ENCODE measurements at places on chromosomes 12 and 14.

DNA sequence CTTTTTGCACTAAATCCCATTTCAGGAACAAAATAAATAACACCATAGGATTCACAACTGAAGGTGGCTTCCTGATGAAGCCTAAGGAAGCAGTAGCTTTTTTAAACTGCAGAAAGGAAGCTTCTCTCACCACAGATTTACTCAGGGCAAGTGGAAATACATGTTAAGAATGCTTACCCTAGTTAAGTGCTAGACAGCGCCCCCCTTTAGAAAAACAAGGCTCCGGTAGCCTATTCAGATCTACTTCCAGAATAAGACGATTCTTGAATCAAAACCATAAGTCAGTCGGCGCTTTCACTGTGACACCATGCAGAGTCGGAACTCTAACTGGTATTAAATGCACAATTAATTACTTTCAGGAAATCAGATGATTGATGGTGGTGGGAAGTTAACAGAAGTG lies 41.9 kb downstream of the E2F7 start:
- DNase-seq = no peak

- DNase-seq = no peak
Observed at GRCh38 chr12:98229540-98229924, 285.9 kb upstream of the TMPO start.

GRCh38 chr12:1720494-1720893 lies 29.6 kb downstream of the ADIPOR2 start:
- no peak for DNase-seq

GRCh38 chr12:39490500-39491282 lies 47.8 kb upstream of the KIF21A start:
- no peak for DNase-seq

- no peak for DNase-seq
Observed at GRCh38 chr12:119446459-119446858, 111.9 kb downstream of the CCDC60 start.

DNA sequence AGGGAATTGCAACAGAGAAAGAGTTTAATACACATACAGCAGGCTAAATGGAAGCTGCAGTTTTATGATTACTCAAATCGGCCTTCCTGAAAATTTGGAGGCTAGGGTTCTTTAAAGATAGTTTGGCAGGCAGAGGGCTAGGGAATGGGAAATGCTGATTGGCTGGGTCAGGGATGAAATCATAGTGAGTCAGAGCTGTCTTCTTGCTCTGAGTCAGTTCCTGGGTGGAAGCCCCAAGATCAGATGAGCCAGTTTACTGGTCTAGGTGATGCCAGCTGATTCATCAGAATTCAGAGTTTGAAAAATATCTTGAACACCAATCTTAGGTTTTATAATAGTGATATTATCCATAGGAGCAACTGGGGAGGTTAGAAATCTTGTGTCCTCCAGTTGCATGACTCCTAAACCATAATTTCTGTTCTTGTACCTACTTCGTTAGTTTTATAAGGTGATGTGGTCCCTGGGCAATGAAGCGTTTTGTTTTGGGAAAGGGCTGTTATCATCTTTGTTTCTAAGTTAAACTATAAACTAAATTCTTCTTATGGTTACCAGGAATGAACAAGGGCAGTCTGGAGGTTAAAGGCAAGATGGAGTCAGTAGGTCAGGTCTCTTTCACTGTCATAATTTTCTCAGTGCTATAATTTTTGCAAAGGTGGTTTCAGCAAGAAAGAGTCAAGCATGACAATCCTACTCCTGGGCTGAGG lies 257.8 kb upstream of the CCDC196 start:
- no peak for DNase-seq

GRCh38 chr12:6827437-6827911 lies 733 bp upstream of the P3H3 start:
- no peak for DNase-seq

DNA sequence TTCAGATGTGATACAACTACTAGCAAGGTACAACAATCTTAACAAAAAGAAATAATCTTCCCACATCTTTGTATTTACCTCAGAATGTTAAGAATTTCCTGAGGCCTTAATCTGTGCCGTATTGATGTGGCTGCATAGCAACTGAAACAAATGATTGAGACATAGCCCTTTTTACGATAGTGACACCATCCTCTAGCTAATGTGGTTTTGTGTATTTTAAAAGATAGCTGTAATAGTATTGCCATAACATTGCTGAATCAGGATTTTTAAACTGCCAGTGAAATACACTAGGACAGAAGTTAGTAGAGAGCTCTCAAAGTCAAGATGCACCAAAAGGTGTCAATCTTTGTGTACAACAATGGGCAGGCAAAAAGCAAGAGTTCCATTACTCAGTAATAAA lies 11.9 kb downstream of the NPAS3 start:
- DNase-seq = no peak

- no peak for DNase-seq
Observed at GRCh38 chr12:46603776-46604456, 221.9 kb downstream of the SLC38A4 start.

DNA sequence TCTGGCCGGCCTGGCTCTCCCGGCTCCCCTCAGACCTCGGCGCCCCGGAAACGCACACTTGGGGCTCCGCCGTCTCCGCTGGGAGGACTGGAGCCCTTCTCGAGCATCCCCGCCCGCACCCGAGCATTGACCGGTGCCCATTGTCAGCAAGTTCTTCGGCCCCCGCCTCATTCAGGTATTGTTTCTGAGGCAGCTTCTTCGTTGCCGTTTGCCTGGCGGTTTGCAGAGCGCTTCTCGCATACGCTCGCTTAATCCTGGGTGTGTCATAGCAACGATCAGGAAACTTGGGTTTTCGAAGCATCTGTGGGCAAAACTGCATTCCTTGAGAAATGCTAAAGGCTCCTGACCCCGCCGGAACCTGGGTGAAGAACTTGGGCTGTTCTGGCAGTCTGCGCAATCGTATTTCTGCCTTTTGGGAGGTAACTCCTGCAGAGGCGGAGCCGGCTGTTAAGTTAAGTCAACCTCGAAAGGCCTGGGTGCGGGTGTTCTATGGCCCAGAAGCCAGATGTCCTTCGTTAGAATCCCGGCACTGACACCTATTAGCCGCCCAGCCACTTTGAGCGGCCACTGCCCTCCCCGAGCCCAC lies 518 bp downstream of the GSKIP start:
- DNase-seq = no peak

- DNase-seq = no peak
Observed at GRCh38 chr14:68561531-68562007, 231.3 kb downstream of the ZFP36L1 start.

- DNase-seq = peak; percentile 54
Observed at GRCh38 chr14:77120771-77121743, 20.5 kb downstream of the ZDHHC22 start.

GRCh38 chr12:59737725-59738463 lies 142.1 kb downstream of the SLC16A7 start:
- no peak for DNase-seq

DNA sequence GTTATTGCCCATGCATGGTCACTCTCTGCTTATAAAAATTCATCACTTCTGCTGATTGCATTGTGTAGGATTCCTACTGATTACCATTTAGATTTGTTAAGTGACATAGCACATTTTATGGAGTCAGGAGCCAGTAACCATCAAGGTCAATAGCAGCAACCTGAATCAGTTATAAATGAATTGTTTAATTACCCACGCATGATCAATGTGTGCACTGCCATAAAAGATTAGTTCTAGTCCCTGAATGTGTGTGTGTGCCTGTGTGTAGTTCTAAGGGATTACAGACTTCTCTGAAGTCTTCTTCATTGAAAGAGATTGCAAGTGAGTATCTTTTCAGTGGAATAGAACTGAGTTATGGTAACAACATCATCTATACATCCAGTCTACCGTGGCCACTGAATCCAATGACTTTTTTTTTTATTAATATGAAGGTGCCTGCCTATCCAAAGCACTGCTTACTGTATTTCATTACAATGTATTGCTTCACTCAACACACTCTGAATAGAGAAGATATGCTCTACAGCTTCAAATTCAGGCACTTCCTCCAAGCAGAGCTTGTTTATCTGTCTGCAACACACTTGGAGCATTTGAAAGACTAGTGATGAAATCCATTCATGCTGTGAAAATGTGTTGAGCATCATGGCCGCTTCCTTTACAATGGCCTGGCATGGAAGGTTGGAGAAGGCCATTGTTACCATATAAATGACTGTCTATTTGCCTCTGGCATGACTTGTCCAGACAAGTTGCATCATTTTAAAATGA lies 381.7 kb downstream of the DIO2 start:
- no peak for DNase-seq

DNA sequence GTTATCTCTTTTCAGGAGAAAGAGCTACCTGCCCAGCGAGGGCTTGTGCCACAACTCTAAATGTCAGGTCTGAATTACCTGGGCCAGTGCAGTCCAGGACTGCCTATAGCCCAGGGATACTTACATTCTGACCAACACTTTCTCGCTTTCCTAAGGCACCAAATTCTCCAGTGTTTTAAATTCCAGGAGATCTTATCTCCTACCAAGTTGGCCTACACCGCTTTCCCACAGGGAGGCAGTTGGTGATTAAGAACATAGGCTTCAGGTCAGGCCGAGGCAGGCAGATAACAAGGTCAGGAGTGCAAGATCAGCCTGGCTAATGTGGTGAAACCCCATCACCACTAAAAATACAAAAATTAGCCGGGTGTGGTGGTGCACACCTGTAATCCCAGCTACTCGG lies 41.1 kb downstream of the RPS29 start:
- no peak for DNase-seq

- DNase-seq = no peak
Observed at GRCh38 chr14:31307198-31307597, 99.6 kb upstream of the HECTD1 start.

DNA sequence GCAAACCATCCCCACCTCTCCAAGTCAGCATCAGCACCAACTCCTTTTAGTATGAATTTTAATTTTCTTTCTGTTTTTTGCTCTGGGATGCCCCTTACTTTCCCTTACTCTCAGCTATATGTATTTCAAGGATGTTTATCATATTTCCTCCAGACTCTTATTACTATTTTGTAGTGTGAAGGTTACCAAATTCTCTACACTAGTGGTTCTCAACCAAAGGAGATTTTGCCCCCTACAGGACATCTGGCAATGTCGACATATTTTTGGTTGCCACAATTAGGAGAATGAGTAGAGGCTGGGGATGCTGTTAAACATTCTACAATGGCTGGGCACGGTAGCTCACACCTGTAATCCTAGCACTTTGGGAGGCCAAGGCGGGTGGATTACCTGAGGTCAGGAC lies 29.1 kb upstream of the SOS2 start:
- no peak for DNase-seq

Measured in GM18507 (cell line).